ENCODE measurements at places on chromosomes 6 and 20.

GRCh38 chr6:132286298-132287019 lies 114.8 kb downstream of the MOXD1 start:
- DNase-seq = no peak

DNA sequence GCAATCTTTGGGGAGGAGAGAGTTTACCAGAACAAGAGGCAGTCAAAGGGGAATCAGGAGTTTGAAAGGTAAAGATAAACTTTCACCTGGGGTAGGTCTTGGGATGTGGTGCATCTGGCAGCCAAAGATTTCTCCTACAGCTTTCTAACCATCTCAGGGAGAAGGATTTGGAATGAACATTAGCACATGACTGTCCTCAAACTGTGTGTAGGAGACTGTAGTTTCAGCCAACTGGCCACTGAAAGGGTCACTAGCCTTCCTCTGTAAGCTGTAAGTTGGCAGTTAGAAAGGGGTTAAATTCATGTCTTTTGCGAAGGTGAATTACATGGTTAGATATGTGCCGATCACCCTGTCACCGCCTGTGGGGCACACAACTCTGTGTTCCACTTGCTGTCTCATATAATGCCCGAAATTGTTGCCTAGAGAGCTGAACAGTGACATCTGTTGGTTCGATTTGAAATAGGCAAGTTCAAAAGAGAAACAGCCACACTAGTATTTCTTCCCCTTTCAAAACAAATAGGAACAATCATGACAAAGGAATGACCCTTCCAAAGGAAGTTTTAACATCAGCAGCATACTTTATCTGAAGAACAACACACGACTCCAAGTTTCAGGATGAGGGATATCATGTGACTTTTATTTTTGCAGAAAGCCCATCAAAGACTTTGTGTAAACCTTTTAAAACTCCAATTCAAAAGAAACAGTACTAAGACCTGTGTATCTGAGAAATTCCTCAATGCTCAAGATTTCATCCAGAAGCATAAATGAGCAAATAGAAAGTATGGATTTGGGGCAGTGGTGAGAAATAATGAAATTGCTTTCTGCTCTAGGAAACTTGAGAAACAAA lies 1.1 kb upstream of the OPN5 start:
- DNase-seq = peak; percentile 73

DNA sequence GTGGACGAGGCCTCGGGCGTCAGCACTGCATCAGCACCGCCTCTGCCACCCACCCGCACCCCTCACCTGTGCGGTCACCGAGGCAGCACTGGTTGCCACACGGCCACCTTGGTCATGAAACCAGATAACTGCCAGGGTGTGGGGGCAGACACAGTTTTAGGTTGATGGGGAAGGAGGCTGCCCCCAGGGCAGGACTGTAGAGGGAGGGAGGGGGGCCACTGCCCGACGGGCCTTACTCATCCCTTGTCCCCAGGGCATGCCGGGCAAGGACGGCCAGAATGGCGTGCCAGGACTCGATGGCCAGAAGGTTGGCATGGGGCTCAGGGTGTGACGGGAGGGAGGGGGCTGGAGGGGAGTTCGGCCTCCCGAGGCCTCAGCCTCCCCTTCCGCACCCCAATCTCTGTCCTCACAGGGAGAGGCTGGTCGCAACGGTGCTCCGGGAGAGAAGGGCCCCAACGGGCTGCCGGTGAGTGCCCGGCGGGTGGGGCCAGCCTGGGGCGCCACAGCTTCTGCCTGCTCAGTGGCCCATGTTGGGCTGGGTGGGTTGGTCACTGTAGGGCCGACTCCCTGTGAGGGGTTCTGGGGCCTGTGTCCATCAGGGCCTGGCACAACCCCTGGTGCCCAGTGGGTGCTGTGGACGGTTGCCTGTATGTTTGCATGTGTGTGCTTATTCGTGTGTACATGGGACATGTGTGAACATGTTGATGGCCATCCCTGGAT lies 11.8 kb downstream of the COL9A3 start:
- DNase-seq = no peak

DNA sequence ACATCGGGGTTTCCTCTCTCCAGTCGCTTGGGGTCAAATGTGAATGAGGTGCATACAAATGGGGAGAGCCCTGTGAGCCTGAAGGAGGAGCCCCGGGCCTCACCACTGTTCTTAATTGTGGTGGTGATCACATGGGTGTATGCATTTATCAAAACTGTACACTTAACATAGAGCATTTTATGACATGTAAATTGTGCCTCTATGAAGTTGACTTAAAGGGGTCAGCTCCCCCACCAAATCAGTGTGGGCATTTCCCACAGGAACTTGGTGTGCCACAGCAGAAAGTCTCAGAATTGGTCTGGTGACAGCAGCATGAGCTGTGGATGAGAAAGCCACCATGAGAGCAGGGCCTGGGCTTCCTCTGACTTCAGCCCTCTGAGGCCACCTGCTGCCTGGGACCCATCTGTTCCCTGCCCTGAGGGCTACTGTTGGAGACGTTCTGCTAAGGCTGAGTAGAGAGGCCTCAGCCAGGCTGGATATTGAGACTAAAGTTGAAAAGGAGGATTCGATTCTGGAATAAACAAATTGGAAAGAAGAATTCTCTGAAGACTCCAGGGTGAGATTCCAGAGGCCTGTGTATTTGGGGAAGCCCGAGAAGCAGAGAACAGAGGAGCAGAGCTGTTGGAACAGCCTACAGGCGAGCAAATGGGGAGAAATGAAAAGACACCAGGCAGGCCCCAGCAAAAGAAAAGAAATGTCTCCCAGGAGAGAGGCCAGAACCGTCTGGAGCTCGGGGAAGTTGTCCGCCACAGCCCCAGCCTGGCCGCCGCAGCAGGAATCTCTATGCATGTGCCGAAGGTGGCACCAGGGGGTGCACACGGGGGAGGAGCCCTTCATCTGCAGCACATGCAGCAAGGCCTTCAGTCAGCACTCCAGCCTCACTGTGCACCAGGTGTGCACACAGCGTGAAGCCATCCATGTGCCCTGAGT lies 37.6 kb upstream of the XRN2 start:
- DNase-seq = no peak

- DNase-seq = no peak
Measured at GRCh38 chr6:49462599-49462926, 490 bp downstream of the MMUT start.

GRCh38 chr6:142881761-142882160 lies 63.2 kb downstream of the HIVEP2 start:
- DNase-seq = no peak

GRCh38 chr6:6784514-6785162 lies 196.1 kb downstream of the LY86 start:
- DNase-seq = no peak

- peak; percentile 10 for DNase-seq
Measured at GRCh38 chr6:16450285-16450684, 211.9 kb downstream of the GMPR start.

GRCh38 chr6:114712129-114712662 lies 369.4 kb upstream of the HS3ST5 start:
- no peak for DNase-seq

DNA sequence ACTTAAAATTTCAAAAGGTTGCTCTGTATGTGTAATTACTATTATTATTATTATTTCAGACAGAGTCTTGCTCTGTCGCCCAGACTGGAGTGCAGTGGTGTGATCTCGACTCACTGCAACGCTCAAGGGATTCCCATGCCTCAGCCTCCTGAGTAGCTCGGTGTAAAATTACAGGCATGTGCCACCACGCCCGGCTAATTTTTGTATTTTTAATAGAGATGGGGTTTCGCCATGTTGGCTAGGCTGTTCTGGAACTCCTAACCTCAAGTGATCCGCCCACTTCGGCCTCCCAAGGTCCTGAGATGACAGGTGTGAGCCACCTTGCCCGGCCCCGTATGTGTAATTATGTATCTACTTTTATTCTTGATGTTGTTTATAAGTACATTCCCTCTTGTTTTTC lies 65.3 kb upstream of the ZNF217 start:
- DNase-seq = no peak

DNA sequence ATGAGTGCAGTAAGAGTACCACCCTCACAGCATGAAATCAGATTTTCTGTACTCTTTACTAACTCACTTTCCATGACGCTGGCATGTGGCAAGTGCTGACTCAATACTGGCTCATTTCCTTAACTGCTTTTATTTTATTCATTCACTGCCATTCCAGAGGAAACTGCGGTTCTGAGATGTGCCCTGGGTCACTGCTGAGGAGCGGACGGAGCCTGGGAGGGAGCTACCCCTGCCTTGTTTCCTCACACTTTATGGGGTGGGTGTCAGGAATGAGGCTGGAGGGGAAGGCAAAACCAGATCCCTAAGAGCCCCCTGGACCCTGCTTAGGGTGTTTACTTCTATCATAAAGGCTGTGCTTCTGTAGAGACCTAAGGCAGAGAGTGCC lies 14.4 kb downstream of the NT5E start:
- peak; percentile 98 for DNase-seq

DNA sequence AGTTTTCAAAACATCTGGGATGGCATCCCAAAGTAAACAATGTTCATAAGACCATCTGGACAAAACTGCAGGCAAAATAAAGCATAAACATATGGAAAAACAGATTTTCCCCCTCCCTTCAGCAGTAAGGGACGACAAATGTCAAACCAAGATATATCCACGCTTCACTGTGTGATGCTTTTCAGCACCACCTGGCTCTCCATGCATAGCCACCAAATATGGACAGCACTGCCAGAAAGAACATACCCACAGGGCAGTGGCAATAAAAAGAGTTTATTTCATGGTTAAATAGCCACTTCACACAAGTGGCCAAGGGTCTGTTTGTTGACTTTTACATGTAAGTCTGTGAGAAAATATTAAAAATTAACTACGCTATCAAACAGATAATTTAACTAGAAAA lies 23.1 kb downstream of the USP45 start:
- DNase-seq = no peak

GRCh38 chr6:167766986-167767714 lies 59.6 kb upstream of the AFDN start:
- no peak for DNase-seq

- no peak for DNase-seq
Measured at GRCh38 chr20:31516651-31517050, 2.4 kb downstream of the HM13 start.

GRCh38 chr6:134729561-134729960 lies 220.3 kb downstream of the ALDH8A1 start:
- no peak for DNase-seq

DNA sequence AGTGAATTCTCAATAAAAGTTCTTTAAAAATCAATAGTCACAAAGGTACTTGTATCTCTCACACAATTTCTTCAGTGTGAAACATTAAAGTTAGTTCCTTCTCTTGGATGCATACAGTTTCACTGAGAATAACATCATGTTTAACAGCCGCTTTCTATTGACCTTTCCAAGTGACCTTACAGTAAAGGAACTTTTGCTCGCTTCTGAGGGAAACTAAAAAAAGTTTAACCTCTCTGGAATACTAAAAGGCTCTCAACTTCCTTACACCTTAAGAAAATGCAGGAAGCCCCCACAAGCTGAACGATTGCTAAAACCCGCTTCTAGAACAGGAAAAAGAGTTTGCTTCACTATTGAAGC lies 1.3 kb downstream of the RRAGD start:
- no peak for DNase-seq

GRCh38 chr6:156866220-156867015 lies 89.2 kb downstream of the ARID1B start:
- DNase-seq = peak; percentile 18

DNA sequence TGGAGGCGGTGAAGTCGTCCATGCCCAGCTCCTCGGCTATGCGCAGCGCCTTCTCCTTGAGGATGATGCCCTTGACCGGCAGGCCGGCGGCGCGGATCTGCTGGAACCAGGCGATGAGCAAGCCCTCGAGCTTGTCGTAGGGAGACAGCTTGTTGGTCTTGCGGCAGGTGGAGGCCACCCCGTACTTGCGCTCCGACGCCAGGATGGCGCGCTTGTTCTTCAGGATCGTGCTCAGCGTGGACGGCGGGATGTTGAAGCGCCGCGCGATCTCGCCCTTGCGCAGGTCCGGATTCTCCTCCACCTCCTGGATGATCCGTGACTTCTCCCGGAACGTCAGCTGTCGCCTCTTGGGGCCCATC lies 435 bp downstream of the CENPB start:
- peak; percentile 80 for DNase-seq

DNA sequence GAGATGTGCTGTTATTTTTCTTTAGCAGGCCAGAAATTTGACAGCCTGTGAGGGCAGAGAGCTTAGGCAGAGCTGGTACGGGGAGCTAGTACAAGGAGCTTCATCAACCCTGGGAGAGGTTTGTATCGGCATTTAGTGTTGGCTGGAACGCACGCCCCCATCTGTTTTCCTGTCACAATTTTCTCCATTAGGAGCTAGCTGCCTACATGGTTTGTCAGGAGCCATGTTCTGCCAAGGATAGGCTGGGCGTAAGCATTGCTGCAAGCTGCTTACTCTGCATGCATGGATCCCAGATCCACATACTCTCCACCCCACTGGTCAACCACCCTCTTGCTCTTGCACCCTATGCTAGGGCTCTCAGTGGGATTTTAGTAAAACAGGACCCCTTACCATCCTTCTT lies 449.0 kb upstream of the CHD6 start:
- DNase-seq = no peak

GRCh38 chr20:62477669-62478455 lies 2.1 kb upstream of the GATA5 start:
- no peak for DNase-seq

GRCh38 chr20:13430346-13431002 lies 208.3 kb downstream of the TASP1 start:
- DNase-seq = no peak

DNA sequence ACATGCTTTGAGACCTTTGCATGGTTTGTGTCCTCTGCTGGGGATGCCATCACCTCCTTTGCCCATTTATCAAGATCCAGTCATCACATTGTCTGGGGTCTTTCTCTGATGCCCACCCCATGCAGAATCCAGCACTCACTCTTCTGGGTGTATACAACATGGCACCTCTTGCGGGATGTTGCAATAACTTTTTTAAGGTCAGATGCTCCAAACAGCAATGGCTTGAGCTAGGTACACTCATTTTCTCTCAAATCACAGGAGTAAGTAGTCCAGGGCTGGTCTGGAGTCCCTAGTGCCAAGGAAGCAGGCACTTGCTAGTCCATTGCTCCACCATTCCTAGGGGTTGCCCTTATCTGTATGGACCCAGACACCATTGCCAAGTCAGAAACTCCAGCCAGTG lies 196.6 kb upstream of the KCNG1 start:
- DNase-seq = no peak

- DNase-seq = no peak
Measured at GRCh38 chr6:140490081-140490480, 1115.6 kb upstream of the CITED2 start.

DNA sequence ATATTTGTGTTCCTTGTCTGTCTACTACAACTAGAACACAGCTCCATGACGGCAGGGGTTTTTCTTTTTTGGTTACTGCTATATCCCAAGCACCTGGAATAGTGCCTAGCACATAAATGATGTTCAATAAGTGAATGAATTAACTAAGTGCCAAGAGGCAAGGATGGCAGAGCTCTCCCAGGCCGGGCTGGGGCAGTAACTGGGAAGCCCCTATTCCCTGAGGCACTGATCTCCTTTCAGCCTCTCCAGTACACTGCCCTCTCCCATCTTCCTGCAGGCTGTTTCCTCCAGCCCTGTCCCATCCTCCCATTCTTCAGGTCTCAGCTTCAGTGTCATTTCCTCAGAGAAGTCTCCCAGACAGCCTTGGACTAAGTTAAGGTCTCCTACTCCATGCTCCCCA lies 29.0 kb upstream of the SPDEF start:
- no peak for DNase-seq

Measured in lung microvascular endothelial cell (primary cell).